ENCODE measurements at places on chromosomes 1 and 21.

DNA sequence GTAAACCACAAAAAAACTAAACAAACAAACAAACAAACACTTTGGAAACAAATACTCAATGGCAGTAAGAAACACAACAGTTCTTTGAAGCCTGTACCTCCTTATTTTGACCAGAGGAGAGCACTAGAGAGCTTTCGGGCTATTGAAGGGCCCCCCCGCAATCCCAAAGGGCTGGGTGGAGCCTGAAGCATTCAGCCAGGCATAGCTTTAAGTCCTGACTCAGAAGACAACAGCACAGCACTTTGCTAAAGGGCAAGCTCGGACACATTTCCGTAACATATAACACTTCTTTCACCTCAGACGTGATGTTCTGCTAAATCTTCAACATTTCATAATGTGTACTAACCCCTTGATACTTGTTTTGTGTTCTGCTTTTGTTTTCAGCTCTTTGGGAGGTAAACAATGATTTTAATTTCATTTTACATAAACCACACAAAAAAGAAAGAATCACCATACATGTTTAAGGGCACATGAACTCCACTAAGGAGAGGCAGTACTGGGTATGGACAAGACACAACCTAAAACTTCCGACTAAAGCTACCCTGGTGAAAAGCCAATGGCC lies 9.7 kb upstream of the SHCBP1L start:
- peak; percentile 90 for DNase-seq

GRCh38 chr1:11042995-11043874 lies 3.8 kb downstream of the MASP2 start:
- DNase-seq = no peak

GRCh38 chr1:19178734-19179398 lies 31.2 kb downstream of the UBR4 start:
- no peak for DNase-seq

DNA sequence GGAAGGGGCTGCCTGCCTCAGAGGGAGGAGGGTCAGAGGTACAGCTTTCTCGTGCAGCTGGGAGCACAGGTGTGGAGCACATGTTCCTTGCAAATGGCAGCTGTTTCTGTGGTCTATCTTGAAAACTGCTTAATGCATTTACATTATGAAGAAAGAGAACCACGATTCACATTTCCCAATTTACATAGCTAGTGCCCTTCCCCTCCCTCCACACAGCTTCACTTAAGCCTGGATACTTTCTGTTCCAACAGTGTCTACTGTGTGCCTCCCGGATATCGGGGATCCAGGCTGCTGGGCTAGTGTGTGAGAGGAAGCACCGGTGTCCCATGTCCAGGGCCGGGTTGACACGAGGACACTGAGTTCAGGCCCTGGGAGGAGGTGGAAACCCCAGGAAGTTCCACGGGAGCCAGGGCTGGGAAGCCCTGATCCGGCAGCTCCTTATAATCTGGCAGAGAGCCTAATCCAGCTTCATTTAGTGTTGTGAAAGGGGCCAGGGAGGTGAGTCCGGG lies 31.6 kb downstream of the TMCC2 start:
- DNase-seq = peak; percentile 9

GRCh38 chr1:197776351-197777105 lies 1.2 kb upstream of the DENND1B start:
- DNase-seq = peak; percentile 84

- no peak for DNase-seq
Measured at GRCh38 chr1:67174716-67175284, 8.5 kb downstream of the IL23R start.

DNA sequence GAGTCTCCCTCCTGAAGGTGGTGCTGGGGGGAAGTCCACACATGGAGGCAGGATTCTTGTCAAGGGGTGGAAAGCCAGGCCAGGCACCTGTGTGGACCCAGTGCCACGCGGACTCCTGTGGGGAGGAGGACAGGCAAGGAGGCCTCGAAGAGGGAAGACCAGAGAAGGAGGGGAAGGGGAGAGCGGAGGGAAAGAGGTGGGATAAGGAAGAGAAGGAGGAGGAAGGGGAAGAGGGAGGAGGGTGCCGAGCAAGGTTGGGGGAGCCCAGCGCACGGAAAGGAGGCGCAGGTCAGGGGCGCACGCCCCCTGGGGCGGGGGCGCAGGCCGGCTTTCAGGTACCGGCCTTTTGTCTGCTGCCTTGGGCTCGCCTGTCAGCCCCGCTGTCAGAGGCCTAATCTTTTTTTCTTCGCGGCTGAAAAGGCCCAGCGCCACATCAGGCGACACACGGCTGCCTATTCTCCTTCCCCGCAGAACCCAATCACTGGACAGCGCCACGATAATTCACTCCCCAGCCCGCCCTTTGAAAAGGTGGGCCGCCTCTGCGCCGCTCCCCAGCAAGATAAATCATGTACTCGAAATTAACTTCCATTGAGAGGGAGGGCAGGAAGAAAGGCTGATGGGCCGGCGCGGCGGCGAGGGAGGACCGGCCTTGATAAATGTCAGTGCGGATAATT lies 42.5 kb downstream of the PRDM16 start:
- DNase-seq = no peak

DNA sequence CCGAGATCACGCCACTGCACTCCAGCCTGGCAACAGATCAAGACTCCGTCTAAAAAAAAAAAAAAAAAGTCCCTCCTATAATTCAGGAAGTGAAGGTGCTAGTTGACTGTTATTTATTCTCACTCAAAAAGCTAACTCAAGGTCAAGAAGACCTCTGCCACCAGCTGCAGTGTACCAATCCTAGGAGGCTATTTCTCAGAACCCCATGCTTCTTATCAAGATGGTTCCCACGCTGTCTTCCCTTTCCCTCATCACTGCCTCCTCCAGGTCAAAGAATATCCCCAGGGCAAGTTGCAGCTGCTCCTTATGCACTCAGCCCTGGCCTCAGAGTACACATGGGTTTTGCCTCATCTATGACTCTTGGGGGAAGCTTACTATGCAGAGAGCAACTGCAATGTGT lies 53.6 kb downstream of the RERE start:
- peak; percentile 7 for DNase-seq

DNA sequence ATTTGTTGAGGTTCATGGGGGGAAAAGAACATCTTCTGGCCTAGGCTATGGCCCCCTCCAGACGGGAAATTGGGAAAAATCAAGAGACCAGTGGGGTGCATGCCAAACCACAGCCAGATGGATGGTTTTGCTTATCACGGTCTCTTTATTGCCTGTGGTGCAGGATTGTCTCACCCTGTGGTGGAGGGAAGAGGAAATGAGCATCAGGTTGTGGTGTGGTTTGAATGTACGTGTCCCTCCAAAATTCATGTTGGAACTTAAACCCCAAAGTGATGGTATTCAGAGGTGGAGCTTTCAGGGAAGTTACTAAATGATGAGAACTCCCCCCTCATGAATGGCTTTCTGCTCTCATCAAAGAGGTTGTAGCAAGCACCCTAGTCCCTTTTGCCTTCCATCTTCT lies 525.7 kb downstream of the NPHP4 start:
- no peak for DNase-seq

DNA sequence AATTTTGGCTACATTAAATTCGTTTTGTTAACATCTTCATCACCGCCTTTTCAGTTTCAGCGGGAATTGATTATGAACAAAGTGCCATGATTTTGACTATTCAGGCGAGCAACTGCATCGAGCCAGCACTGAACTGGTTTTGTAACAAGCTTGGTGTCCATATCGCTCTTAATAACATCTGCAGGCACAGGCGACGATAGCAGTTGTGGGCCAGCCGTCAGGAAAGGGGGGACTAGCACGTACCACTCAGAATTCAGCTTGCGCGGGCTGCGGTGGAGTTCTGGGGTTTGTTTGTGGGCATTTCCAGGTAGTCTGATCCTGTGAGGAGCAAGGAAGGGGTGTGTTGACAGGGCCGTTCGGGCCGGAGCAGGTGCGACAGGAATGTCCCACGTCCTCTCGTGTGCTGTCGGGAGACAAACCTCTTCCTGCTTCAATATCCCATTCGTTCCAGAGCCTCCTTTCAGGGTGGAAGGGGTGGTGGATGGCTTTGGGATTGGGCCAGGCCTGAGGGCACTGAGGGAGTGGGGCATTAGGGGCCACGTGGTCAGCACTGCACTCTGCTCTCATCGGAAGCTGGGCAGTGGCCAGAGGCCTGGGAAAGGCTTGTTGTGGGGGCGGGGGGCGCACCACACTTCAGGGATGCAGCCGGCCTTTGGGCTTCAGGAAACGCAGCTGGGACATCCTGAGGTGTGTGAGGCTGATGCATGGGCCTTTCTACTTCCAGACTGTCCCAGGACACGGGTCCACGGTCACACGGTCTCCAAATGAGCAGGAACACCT lies 39.1 kb downstream of the SKI start:
- no peak for DNase-seq

DNA sequence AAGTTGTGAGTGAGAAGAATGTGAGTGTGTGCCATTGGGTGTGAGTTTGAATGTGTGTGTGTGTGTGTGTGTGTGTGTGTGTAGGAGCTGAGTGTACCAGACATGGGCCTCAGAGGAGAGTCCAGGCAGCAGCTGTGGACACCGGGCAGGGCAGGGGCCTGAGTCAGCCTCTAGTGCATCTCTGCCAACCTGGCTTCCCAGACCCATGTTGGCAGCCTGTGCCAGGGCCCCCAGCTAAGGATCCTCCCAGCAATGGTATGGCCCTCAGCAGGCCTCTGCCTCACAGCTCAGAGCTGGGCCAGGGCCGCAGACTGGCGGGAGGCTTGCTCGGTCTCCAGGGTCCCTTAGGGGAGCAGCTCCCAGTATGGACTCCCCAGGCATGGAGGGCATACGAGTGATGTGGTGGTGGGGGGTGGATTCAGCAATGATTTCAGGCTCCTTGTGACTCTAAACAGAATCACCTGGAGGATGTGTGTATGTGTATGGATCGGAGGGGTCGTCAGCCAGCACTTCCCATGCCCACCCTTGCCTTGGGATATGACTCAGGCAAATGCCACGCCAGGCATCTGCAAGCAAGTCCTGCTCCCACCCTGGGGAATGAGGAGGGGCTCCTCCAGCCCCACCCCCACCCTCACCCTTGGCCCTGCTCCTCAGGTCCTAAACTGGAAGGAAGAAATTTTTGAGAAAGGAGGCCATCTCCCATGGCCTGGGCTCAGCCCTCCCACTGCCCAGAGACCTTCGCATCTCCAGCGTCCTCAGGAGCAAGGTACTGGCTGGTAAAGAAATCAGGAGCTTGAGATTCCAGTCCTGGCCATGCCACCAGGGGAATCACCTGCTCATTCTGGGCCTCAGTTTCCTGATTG lies 1.8 kb upstream of the FOXO6 start:
- DNase-seq = peak; percentile 57

DNA sequence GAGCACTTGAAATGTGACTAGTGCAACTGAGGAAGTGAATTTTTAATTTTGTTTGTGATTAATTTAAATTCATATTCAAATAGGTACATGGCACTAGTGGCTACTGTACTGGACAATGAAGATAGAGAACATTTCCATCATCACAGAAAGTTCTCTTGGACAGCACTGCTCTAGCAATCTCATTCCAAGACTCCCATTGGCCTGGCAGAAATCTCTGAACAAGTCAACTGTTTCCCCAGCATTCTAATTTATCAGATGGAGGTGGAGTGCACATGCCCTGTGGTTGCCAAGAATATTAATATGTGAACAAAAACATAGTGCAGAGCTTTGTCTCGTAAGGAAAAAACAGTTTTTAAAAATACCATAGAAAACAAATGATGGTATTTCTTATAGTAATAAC lies 81.3 kb downstream of the CLIC4 start:
- DNase-seq = no peak

- no peak for DNase-seq
Measured at GRCh38 chr21:44854391-44854663, 19.2 kb downstream of the PTTG1IP start.

- DNase-seq = no peak
Measured at GRCh38 chr21:45323487-45324311, 36.0 kb upstream of the POFUT2 start.

- DNase-seq = no peak
Measured at GRCh38 chr21:25551569-25551968, 55.7 kb downstream of the MRPL39 start.

DNA sequence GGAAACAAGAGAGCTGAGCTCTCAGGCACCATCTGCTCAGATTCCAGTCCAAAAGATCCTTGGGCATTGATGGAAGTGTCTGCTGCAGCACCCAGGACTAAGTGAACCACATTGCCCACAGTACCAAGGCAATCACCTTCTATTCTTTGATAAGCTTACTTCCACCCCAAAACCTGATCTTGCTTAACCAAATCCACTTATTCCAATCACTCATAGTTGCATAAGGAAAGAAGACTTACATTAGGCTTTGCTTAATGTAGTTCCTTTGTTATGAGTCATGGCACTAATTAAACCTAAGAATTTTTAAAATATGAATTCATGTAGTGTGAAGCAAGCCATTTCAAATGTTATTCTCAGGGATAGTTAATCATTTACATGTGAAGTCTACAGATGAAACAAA lies 84.5 kb downstream of the UCHL5 start:
- peak; percentile 50 for DNase-seq

- no peak for DNase-seq
Measured at GRCh38 chr1:156172696-156173470, 19.5 kb downstream of the SEMA4A start.

- peak; percentile 68 for DNase-seq
Measured at GRCh38 chr1:98468111-98468717, 193.3 kb upstream of the SNX7 start.

DNA sequence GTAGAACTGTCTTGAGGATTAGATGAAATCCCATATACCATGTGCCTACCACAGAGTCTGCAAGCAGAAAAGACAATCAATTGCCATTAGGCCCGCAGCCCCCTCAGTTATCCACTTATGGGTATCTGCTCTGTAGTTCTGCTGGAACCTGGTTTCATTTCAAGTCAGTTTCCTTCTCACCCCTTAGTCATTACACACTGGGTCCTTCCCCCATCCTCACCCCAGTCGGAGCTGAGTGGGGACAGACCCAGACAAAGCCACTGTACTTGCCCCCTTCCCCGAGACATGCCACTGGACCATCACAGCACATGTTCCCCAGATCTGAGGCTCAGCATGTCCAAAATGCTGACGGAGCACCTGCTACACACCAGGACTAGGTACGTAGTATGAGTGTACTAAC lies 21.2 kb downstream of the PGLYRP3 start:
- DNase-seq = no peak

GRCh38 chr1:203768256-203768655 lies 3.3 kb downstream of the LAX1 start:
- no peak for DNase-seq

- no peak for DNase-seq
Measured at GRCh38 chr1:11499601-11500331, 20.8 kb downstream of the DISP3 start.

GRCh38 chr1:4648657-4649056 lies 5.8 kb upstream of the AJAP1 start:
- no peak for DNase-seq

DNA sequence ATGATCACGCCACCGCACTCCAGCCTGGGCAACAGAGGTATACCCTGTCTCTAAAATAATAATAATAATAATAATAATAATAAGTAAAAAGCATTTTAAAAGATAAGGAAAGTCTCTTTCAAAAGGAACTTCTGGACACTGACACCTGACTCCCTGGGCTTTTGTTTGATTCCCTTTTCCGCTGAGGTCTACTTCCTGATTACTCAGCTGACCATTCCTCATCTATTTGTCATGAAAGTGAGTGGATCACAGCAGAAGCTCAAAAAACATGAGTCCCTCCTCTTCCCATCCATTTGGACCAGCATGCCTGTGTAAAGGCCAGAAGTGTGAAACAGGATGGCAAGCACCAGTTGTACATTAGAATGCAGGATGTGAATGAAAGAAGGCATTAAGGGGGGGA lies 61.1 kb upstream of the FBXO28 start:
- DNase-seq = peak; percentile 83

- DNase-seq = peak; percentile 86
Measured at GRCh38 chr1:43763497-43763973, 56.2 kb downstream of the ST3GAL3 start.

GRCh38 chr1:228900886-228901392 lies 165.7 kb downstream of the RHOU start:
- DNase-seq = no peak
